ENCODE measurements at places on chromosomes 16 and 17. TPM values are rescaled to one million over a fixed set of nuclear protein-coding genes. Genes with fewer than 3 reads are reported as not detected.

GRCh38 chr16:17053536-17054160, 417.1 kb downstream of the XYLT1 start:
- no peak for DNase-seq

DNA sequence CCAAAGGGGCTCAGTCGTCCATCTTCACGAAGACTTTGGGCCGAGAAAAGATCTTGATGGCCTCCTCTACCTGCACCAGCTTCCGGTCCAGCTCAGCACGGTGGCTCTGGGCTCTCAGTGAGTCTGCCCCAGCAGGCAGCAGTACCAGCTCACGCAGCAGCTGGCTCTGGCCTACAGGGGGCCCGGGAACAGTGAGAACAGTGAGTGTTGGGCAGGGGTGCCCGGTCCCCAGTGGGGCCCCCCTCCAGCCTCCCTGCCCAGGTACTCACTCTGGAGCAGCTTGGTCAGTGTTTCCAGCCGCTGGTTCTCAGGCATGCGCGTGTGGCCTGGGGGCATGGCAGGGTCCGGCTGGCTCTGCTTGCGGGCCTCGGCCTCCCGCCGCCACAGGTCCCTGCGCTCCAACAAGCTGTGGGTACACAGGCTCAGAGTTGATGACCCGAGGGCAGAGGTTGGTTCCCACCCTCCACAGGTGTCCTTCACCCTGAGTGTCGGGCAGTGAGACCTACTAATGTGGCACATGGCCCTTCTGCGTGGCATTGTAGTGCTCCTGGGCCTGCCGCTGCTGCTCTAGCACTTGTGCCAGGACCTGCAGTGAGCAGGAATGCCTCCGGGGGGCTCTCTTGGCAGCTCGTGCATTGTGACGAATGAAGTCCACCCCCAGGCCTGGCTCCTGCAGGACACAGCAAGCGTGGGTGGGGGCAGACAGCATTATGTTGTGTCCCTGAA, 2.6 kb downstream of the PARD6A start:
- DNase-seq: no peak

- DNase-seq: peak; percentile 2
These were observed 36.9 kb downstream of the XYLT1 start for GRCh38 chr16:17433577-17434451.

SLC4A1 gene
- total RNA-seq: not detected

GRCh38 chr16:69465083-69465721, 40.8 kb downstream of the CYB5B start:
- DNase-seq: no peak

NOXO1 gene
- total RNA-seq: 0.25 TPM

CORO1A gene
- total RNA-seq: 0.92 TPM

NLRC3 gene
- total RNA-seq: 0.09 TPM

PRSS33 gene
- total RNA-seq: not detected

RNF166 gene
- total RNA-seq: 33.5 TPM

HEATR9 gene
- not detected for total RNA-seq

- DNase-seq: peak; percentile 92
These were observed 658 bp downstream of the TNFRSF12A start for GRCh38 chr16:3020604-3021448.

GRCh38 chr16:7680296-7680695, 347.7 kb downstream of the RBFOX1 start:
- DNase-seq: no peak

BRIP1 gene
- total RNA-seq: 3.1 TPM

ADAM11 gene
- total RNA-seq: 72.3 TPM

- DNase-seq: no peak
These were observed 39.3 kb downstream of the TSC2 start for GRCh38 chr16:2086812-2087747.

SMIM36 gene
- total RNA-seq: not detected

DNA sequence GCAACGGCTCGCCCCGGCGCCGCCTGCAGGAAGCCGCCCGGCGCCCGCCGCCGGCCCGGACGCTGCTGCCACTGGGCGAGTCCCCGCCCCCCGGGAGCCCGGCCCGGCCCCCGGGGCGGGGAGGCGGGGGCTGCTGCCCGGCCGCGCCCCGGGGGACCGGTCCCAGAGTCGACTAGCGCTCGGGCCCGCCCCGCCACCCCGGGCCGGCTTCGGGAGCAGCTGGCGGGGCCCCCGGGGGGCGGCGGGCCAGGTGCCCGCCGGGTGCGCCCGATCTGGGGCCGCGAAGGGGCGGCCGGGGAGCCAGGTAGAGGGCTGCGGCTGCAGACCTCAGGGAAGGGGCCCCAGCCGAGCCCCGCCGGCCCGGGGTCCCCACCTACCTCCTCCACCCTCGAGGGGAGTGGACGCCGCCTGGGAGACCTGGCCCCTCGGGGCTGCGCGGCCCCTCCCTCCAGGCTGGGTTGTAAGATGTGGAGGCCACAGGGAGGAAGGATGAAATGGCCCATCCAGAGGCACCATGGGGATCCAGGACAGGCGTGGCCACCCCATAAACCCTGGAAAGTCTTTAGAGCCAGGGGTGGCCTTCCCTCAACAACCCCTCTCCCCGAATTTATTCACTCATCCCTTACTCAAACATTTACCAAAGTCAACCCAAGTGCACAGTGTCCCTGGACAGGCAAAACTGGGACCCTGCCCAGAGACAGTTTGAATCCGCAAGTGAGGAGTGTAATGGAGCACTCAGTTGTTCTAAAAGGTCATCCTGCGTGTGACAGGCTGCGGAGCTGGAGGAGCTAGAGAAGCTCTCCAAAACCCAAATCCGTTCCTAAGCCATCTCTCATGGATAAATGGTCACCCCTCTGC, at the start of gene CDYL2:
Gene CDYL2 (minus strand): TSS at position 73 of the 858 bp plus-strand sequence. CDS start 425 bp downstream, outside the sequence.
- DNase-seq: peak; percentile 53

- DNase-seq: peak; percentile 85
These were observed 4.8 kb downstream of the LGALS3BP start for GRCh38 chr17:78974635-78975591.

DNA sequence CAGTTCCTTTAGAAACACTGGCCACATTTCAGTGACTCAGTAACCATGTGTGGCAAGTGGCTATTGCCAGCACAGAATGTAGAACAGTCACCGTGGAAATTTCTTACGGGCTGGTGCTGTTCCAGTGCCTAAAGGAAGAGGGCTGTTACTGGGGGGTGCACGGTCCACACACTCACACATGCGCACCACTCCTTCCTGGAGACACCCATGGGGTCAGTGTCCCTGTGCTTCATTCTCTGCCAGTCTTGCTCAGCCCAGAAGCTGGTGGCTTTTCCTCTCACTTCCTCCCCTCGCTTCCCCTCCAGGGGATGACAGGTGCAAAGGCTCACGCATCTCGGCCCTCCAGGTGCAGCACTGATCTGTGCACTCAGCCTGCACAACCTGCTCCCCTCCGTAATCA, 115.6 kb downstream of the CCDC182 start:
- DNase-seq: no peak

GRCh38 chr16:4700380-4700996, 7.1 kb downstream of the NUDT16L1 start:
- DNase-seq: no peak

NLGN2 gene
- 26.3 TPM for total RNA-seq

B4GALNT2 gene
- total RNA-seq: not detected

DNA sequence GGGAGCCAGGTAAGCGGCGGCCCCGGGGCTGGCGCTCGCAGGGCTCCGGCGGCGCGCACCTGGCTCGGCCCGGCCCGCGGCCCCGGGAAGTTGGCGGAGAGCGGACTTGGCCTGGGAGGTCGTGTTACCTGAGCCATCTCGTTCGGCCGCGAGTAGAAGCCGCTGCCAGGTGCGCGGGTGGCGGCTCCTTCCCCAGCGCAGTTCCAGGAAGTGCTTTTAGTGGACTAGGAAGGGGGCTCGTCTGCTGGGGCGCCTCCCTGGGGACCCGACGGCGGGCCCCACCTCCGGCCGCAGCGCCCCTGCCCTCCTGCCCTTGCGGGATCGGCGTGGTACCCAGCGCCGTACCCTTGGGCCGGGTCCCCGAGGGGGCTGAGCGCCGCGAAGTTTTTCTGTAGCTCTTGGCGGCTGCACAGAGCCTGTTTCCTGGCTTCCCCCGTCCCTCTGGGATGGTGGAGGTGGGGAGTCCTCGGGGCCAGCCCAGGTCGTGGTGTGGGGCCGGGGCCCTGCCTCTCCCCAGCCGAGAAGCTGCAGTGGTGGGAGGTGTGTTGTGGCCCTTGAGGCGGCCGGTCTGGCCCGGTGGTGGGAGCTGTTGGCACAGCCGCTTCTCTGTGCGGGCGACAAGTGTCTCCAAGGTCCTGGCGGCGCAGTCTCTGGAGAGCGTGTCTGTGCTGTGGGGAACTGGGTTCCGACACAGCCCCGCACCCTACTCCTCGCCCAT, 96.9 kb downstream of the RAB11FIP4 start:
- DNase-seq: no peak

- DNase-seq: no peak
These were observed 29.1 kb downstream of the FANCA start for GRCh38 chr16:89787365-89787805.

DNA sequence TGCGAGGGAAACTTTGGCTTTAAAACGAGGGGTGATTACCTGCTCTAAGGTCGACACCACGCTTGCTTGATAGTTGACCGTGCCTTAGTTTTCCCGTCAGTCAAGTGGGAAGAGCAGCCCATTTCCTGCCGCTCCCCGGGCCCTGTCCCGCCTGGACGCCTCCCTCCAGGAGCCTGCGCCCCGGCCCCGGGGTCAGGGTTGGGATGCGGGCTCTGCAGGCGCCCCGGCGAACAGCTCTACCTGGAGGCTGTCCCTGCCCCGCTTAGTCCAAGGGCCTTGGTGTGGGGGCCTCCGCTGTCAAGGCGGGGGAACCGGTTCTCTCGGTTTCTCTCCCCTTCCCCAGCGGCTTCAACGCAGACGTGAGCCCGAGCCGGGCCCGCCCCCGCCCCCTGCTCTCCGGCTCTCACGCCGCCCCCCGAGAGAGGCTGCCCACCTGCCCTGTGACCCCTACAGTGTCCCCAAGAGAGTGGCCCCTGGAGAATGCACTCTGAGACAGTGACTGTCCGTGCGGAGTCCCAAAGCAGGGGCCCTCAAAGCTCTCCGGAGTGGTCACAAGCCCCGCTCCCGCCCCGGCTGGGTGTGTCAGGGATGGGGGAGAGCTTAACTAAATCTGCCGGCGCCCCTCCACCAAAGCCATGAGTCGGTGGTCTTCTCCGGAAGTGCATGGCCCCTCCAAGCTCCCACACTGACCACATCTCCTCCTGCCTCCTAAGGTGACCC, 117.4 kb upstream of the SMURF2 start:
- no peak for DNase-seq

- no peak for DNase-seq
These were observed 26.0 kb upstream of the CHMP6 start for GRCh38 chr17:80965606-80966005.

GRCh38 chr17:68302666-68303065, 11.4 kb downstream of the ARSG start:
- no peak for DNase-seq

DNA sequence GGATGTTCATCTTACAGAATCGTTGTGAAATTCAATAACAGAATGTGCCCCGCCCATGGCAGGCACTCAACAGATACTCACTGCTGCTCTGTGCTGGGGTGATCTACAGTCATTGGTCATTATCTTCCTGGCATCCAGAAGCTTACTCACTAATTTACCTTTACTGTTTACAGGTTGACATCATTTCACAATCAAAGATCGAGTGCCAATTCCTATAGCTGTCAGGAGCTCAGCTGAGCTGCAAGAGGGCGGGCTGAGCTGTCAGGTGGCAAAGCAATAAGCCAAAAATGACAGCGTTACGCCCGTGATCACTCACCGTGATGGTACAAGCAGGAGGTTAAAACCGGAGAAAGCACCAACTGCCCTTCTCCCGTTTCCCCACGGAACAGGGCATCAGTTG, 51.2 kb downstream of the LITAF start:
- no peak for DNase-seq

DNA sequence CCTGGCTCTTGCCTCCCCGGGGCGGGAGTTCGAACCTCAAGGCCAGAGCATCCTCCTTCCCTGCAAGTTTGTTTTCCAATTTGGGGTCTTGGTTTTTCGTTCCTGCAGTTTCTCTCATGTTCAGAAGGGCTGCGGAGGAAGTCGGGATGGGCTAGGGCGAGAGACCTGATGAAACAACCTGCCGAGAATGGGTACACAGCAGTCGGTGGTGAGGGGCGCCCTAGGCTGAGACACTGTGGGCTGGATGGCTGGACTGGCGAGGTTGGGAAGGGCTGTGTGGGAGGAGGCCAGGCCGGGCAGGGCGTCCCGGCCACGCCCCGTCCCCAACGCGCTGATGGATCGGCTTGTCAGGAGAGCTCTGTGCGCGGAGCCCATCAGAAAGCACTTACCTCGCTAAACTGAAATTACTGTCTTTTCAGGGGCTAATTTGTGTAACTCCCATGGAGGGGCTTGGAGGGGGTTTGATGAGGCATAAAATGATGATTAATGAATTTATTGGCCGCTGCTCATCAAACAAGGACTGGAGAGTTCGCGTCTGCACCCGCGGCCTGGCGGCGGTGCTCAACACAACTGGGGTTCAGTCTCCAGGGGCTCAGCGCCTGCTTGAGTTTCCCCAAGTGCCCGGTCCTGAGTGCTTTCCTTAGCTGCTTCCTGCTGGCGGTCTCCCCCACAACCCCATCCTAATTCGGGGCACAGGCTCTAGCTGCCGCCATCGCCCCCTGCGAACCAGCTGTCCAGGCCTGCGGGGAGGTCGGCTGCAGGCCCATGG, 9.0 kb downstream of the IRX5 start:
- no peak for DNase-seq

DNA sequence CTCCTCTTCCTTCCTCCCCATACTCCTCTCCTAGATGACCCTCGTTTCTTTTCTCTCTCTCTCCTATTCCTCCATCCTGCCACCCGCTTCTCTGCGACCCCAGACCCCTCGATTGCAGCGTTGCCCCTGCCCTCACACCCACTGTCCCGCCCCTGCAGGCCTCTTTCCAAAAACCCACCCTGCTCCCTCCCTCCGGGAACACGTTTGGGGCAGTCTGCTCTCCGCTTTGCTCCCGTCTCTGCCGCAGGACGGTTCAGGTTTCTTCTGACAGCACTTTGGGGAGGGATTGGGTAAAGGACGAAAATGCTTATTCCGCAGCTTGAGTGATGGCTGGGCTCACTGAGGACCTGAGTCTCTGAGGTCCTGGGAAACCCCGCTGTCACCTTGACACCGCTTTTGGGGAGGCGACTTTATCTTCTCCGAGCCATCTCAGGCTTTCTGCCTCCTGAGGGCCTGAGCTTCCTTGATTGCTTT, 690 bp downstream of the NDE1 start:
- peak; percentile 18 for DNase-seq

GRCh38 chr17:36205637-36206485, 5.0 kb upstream of the CCL4L2 start:
- DNase-seq: no peak

Measured in cardiac muscle cell (in vitro differentiated cells and primary cell).